HCEC 1CT (cell line): ENCODE measurements at places on chromosomes 3 and 15.
A peak's percentile ranks its signal among the peaks of the same experiment; 100 is the strongest.

- peak; percentile 29 for DNase-seq
Observed at GRCh38 chr15:66723826-66724731, 22.0 kb downstream of the SMAD6 start.

- no peak for DNase-seq
Observed at GRCh38 chr3:78163379-78163778, 1123.5 kb downstream of the ROBO2 start.

- DNase-seq, result no peak
Observed at GRCh38 chr15:29131840-29132420, 137.7 kb downstream of the NSMCE3 start.

GRCh38 chr3:196697270-196697669 lies 14.8 kb downstream of the CEP19 start:
- DNase-seq, result no peak

DNA sequence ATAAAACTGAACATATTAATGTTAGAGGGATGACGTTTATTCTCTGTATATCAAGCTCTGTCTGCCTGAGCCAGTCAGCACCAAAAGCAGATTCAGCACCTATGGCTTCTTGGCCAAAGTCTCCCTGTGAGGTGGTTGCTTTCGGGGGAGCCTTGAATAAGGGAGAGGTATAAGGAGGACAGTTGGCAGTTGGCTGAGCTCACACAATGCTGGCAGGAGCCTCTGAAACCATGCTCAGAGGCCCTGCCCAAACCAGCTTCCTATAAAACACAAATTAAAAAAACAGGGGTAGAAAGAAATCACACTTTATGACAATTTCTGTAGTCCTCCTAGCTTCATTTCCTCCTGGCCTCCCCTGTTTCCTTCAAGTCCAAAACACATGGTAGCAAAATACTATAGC lies 18.8 kb downstream of the ARHGEF3 start:
- no peak for DNase-seq

DNA sequence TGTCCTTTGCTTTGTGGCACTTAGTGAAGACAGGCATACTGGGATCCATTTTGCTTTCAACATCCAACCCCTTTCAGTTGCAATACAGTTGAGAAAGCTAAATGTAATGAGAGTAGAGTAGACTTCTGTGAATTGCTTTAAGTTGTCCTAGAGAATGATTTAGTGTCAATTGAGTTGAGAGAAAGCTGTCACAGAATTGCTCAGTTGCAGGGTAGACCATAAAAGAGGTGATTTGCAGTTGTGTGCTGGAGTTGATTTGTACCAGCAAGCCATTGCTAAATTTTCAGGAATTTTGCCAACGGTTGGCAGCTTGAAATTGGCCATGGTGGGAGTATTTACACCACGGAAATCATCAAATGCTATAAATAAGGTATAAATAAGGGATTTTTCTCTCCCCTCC lies 2.2 kb downstream of the ABHD5 start:
- DNase-seq, result no peak

- peak; percentile 37 for DNase-seq
Observed at GRCh38 chr3:171282041-171282440, 178.2 kb downstream of the TNIK start.

- DNase-seq, result no peak
Observed at GRCh38 chr3:50972029-50972428, 297.3 kb downstream of the DOCK3 start.

- no peak for DNase-seq
Observed at GRCh38 chr3:177405191-177405672, 207.9 kb upstream of the TBL1XR1 start.

DNA sequence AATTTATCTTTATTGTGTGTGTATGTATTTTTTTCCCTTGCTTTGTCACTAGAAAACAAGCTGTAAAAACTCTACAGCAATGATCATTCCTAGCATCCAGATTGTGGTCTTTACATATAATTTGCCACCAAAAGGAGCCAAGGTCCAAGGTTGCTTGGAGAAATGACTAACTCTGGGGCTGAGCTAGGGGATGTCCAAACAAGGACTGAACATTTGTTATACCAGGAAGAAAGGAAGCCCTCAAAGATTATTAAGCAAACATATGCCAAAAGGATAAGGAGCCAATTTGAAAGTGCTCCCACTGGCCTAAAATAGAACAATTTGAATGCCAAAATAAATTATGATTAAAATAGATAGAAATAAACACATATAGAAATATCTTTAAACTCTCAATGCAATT lies 293.3 kb downstream of the ZIC1 start:
- DNase-seq, result no peak

GRCh38 chr15:68528626-68529290 lies 50.0 kb upstream of the CORO2B start:
- DNase-seq, result no peak

- DNase-seq, result no peak
Observed at GRCh38 chr15:90844696-90845095, 23.7 kb upstream of the FURIN start.

- DNase-seq, result no peak
Observed at GRCh38 chr15:33956397-33956796, 11.9 kb upstream of the CHRM5 start.

DNA sequence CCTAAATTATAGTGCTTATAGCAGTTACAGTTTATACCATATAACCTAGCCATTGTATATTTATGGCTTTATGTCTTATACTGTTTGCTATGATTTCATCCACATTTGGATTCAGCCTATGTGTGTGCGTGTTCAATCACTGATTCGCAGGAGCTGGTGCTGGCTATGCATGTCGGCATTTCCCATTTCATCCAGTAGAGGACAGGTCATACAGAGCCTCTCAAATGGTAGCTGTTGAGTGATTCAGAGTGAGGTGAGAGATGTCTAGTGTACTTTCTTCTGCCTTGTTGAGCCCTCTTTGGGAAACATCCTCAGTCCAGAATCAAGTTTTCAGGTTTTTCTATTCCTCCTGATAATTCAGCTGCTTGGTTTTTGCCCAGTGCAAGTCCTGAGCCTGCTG lies 76.1 kb downstream of the FRMD4B start:
- peak; percentile 54 for DNase-seq

DNA sequence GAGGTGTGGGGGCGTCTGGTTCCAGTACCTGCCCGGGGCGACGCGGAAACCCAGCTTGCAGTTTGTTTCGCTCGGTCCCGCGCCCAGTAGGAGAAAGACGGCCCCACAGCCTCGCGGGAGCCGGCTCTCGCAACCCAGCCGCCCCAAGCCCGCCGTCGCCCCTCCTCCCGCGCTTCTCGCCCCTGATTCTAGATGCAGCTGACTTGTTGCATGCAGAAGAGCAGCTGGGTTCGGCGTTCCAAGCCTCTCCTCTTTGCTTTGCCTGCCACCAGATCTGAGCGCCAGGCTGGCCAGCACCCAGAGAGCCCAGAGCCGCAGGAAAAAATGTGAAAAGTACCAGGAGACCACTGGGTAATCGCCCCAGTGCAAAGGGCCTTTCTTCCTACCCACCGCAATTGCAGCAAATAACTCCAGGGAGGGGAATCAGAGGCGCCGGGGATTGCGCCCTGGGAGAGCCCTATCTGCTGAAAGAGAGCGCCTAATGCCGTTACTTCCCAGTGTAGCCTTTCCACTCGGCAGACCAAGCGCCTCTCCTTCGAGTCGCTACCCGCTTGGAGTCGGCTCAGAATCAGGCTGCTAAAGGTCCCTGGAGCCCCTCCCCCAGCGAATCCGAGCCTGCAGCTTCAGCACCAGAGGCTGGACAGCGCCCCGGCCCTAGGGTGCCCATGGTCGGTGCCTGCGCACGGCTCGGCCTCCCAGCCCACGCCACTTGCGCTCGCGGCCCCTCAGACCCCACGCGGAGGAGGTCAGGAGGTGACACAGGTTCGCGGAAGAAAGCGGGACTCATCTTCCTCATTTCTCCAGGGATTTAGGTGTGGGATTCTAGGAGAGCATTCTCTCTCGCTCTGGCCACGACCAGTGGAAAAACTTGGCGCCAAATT lies 15.7 kb upstream of the AEN start:
- DNase-seq, result no peak

- peak; percentile 76 for DNase-seq
Observed at GRCh38 chr15:58438956-58439355, 7.2 kb downstream of the LIPC start.

DNA sequence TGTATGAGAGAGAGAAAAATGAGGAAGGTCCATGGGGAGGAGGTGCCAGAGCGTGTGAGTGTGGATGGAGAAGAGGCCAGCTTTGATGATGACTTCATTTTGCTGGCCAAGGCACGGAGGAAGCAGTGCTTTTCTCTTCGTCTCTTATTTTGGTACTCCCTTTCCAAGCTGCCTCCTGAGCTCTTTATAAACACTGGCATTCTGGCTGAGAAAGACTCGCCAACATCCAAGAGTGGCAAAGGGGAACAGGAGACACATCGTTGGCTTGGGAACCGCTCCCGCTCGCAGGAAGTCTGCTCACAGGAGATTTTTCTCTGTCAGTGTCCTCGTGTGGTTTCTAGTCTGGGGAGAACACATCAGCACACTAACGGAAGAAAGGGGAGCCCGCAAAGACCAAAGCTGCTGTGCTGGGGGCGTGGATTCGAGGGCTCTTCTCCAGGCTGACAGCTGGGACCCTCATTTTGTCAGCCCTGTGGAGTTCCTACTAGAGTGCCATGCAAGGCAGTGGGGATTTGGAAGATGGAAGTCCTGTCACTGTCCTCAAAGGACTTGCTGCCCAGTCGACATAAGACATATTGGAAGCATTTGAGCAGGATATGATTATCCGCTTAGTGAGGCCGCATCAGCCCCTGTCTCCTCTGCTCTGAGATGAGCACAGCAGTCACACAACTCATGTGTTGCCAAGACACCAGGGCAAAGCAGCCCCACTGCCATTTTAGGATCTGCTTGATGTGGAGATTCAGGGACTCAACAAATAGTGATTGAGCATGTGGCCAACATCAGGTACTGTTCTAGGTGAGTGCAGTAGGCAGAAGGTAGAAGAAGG lies 8.0 kb upstream of the SEMA4B start:
- no peak for DNase-seq

GRCh38 chr15:87167055-87167454 lies 1087.4 kb downstream of the AGBL1 start:
- no peak for DNase-seq

DNA sequence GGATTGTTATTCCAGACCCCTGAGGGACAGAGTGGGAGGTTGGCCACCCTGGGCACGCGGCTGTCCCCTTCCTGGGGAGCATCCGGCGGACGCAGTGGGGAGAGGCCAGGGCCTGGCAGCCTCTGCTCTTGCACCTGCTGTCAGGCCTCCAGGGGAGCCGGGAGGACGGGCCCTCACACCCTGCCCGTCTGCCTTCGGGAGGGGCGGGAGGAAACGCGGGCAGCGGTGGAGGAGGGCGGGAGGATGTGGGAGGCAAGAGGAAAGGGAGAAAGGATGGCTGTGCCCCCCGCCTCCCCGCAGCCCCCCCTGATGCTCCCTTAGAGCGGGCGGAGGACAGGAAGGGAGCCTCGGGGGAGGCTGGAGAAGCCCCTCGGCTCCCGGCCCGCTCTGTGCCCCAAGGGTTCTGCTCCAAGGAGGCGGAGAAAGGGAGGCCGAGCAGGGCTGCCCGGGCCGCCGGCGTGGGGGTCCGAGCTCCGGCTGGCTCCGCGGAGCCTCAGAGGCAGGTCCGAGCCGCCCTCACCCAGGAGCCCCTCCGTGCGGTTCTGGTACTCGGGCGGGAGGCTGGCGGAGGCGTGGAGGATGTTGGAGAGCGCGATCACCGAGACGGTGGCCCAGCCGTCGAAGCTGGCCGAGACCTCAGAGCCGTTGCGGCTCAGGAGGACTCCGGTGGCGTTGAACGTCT lies 40.9 kb downstream of the MUC20 start:
- no peak for DNase-seq

GRCh38 chr3:172707967-172708366 lies 2.9 kb downstream of the NCEH1 start:
- peak; percentile 75 for DNase-seq

DNA sequence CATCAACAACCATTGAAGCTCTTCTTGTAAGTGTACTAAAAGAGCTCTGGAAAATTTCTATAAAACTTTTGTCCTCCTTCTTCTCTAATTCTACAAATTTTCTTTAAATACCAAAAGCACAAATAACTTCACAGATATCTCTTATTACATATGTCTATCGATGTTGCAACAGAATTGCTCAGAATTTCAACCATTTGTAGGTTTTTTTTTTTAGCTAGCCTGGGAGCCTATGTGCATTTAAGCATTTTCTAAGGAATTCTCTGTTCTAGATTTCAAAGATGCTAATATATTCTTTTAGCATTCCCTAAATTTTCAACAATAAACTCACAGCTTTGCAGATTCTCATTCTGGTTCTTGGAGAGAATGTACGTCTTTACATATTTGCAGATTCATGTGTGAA lies 774.3 kb upstream of the NR2F2 start:
- no peak for DNase-seq

- DNase-seq, result no peak
Observed at GRCh38 chr15:83444936-83445335, 2.2 kb upstream of the SH3GL3 start.

DNA sequence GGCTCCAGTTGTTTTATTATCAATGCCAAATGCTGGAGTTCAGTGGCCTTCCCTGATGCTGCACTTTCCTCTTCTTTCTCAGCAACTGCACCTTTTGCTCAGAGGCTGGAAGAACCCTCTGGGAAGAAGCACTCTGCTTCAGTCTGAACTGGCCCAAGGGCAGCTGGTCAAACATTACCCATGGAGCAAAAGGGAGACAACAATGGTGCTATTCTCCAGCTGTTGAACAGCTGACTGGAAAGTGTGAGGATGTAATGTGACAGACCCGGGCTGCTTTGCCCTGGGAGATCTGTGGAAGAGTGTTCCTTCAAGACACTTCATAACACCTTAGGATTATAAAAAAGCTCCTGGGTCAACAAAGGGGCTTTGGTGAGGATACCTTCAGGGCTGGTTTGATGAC lies 84.9 kb downstream of the EPHB1 start:
- no peak for DNase-seq

GRCh38 chr3:145259166-145259880 lies 901.7 kb downstream of the PLOD2 start:
- DNase-seq, result no peak

GRCh38 chr15:41782371-41783282 lies 8.3 kb downstream of the MAPKBP1 start:
- DNase-seq, result no peak

DNA sequence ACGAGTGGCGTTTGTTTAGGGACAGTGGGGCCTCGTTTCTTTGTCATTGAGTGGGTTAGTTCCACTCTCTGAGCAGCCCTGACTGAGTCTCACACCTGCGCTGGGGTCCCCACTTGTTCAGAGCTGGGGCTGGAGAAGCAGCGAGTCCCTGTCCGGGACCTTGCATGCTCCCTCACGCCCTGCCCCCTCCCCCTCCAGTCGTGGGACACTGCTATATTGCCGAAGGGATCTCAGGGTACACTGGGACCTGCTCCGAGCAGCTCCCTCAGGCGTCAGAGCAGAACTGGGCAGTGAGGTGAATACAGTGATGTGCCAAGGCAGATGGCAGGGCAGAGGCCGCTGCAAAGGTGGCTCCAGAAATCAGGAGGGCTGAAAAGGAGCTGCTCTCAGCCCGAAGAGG lies 59.9 kb upstream of the KLF13 start:
- no peak for DNase-seq

GRCh38 chr3:108590460-108590859 lies 938 bp downstream of the DZIP3 start:
- DNase-seq, result no peak
